ENCODE measurements at places on chromosomes 1 and 21.

DNA sequence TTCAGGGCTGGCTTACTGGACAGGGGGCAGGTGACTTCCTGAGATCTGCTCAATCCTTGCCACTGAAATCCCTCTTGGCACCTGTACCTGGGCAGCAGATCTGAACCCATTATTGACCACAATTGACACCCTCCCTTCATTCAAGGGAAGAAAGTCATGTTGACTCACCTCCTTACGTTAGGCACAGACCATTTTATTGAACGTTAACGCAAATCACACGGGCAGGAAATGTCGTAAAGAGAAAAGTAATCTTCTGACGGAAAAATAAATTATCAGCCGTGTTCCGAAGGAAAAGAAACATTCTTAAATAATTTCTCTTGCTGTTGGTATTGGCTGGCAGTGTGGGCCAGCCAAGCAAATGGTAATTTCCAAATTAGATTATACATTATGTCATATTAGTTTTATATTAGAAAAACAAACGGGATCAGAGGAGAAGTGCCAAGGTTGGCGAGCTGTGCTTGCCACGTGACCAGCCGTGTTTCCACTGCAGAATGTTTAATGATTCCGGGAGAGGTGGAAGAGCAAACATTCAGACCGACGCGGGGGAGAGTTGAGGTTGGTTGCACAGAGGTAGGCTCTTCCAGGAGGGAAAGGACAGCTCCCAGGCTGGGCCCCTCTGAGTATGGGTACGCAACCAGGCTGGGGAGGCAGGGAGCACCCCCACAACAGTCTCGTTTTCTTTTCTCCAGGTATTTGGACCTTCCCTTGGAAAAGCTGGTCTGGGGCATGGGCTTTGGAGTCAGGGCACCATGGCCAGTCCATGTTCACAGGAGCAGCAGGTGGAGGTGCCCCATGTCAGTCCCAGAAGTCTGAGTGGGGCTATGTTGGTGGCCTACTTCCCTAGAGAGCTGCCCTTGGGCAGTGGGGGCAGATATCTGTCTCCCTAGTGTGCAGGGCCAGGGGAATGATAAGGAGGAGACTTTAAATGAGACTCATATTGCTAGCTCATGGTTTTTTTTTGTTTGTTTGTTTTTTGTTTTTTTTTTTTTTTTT, 121.1 kb downstream of the FOXD2 start:
- no peak for DNase-seq

DNA sequence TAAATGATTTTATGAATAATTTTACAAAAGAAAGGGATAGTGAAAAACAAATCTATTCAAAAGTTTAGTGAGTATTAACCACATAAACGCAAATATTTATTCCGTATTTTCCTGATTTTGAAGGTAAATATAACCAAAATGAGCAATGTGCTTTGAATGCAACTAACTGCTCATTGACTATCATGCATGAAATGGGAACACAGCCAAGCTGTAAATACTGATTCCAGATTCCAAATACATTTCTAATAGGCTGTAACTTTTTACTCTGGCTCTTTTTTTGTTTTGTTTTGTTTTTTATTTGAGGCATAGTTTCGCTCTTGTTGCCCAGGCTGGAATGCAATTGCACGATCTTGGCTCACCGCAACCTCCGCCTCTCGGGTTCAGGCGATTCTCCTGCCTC, 41.8 kb downstream of the SELENOF start:
- no peak for DNase-seq

- DNase-seq, result no peak
Observed at GRCh38 chr1:100219883-100220282, 29.8 kb downstream of the DBT start.

- DNase-seq, result no peak
Observed at GRCh38 chr1:175155473-175155856, 37.1 kb downstream of the KIAA0040 start.

DNA sequence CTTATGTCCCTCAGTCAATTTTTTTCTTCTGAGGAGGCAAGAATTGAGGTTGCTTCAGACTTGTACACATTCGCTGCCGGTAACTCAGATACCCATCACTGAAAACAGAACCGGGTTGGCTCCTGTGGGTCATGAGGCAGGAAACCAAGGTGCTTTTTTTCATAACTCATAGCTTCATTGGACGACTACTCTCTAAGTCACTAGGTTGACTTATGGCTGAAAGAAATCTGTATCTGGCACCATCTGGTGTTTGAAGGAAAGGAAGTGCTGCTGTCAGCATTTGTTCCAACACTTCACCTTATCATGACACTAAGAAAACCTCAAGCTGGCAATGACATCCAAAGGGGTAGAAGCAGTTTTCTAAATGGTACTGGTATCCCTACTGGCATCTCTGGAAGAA, 82.3 kb downstream of the TBX19 start:
- DNase-seq, result peak; percentile 33

DNA sequence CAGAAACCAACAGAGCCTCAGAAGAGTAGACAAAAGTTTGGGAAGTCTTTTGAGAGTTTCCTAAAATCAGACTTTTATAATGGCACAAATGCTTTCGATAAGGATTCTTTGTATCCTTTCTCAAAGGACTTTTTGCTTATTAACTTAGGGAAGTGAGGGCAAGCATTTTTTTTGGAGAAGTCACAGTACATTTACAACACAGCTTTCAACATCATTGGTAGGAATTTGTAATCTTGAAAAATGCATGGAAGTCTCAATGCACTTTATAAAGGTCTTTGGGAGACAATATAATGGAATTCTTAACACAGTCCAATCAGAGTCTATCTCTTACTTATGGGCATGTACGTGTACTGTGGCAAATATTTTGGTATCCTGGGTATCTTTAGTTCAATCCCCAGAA, 325.8 kb upstream of the NR5A2 start:
- DNase-seq, result no peak

- no peak for DNase-seq
Observed at GRCh38 chr21:15192243-15192642, 127.4 kb upstream of the NRIP1 start.

DNA sequence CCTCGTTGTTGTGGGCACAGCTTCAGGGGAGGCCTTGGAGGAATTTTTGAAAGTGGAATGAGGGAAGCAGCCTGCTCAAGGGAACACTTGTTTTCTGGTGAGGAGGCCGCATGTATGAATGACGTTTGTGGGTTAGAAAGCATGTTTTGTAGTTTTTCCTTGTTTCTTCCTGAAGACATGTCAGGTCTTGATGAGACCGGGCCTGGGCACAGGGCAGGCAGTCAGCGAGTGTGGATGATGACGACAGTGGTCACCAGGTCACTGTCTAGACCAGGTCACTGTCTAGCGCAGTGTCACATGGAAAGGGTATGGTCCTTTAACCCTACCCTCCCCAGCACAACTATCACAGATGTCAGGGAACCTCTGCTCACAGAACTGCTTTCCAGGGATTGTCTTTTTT, 7.3 kb downstream of the PSEN2 start:
- no peak for DNase-seq

DNA sequence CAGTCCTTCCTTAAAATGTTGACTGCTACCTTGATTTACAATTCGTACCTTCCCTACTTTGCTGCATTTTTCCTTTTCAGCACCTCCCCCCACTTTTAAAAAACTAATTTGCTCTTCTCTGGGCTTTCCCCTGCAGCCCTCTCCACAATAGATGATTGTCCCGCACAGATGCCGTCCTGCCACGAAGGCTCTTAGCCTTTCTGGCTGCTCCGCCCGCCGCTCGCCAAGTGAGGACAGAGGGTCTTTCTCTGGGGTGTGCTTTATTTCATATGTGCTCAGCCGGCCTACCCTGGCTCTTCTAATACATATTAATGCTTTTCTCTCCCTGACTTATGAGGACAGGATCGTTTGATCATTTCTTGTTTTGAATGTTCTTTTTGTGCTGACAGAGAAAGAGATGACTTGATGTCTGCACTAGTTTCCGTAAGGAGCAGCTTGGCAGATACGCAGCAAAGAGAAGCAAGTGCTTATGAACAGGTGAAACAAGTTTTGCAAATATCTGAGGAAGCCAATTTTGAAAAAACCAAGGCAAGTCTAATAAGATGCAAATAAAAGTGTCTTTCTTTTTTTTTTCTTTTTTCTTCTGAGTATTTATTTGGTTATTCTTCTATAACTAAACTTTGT, 60.6 kb downstream of the SDCCAG8 start:
- DNase-seq, result no peak

DNA sequence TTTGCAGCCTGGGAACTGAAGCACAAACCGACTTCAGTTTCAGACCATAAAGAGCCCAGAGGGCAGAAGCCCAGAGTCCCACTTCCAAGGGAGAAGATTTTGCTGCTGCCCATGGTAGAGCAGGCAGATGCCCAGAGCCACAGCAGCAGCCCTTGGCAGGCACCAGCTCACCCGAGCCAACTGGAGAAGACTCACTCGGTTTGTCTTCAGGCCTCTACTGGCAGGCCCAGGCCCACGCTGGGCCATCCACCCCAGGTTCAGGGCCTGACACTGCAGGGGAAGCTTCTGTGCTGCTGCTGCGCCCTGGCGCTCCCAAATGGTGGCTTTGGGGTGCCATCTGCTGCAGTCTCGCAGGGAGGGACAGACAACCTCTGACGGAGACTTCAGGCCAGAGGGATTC, 33.3 kb downstream of the SLC66A1 start:
- DNase-seq, result no peak

DNA sequence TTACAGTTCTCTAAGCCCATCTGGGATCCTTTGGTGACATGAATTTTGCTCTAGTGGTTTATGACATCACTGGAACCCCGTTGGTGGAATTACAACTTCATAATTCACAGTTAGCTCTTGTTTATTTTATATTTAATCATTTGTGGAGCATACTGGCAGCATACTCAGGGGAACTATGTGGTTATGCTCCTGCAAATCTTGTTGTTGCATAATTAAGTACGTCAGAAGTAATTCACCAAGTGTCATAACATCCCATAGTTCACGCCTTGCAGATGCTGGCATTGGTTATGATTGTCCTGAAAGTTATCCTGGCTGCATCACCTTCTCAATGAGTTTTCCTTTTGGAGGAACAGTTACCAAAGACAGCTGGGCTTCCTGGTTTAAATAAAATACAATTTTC, 16.5 kb downstream of the PRRX1 start:
- no peak for DNase-seq

- no peak for DNase-seq
Observed at GRCh38 chr1:20660847-20661206, 342 bp downstream of the DDOST start.

DNA sequence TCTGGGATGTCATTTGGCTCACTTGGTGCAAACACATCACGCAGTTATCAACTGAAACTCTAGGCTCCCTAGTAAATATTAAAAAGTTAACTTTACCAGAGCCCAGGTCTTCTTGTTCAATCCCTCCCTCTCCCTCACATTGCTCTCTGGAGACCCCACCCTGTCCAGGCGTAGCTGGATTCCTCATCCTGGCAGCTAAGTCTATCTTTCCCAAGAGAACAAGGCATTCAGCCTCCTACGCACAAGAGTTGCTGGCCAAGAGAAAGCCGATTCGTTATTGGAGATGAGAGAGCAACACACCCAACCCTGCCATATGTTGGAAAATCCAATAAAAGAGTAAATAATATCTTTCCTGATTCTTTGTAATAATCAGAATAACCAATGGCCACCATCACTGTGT, 117.9 kb downstream of the SLC30A10 start:
- no peak for DNase-seq

GRCh38 chr1:10339815-10340214, 59.0 kb upstream of the PGD start:
- DNase-seq, result no peak

- no peak for DNase-seq
Observed at GRCh38 chr1:221747839-221748238, 6.0 kb upstream of the DUSP10 start.

DNA sequence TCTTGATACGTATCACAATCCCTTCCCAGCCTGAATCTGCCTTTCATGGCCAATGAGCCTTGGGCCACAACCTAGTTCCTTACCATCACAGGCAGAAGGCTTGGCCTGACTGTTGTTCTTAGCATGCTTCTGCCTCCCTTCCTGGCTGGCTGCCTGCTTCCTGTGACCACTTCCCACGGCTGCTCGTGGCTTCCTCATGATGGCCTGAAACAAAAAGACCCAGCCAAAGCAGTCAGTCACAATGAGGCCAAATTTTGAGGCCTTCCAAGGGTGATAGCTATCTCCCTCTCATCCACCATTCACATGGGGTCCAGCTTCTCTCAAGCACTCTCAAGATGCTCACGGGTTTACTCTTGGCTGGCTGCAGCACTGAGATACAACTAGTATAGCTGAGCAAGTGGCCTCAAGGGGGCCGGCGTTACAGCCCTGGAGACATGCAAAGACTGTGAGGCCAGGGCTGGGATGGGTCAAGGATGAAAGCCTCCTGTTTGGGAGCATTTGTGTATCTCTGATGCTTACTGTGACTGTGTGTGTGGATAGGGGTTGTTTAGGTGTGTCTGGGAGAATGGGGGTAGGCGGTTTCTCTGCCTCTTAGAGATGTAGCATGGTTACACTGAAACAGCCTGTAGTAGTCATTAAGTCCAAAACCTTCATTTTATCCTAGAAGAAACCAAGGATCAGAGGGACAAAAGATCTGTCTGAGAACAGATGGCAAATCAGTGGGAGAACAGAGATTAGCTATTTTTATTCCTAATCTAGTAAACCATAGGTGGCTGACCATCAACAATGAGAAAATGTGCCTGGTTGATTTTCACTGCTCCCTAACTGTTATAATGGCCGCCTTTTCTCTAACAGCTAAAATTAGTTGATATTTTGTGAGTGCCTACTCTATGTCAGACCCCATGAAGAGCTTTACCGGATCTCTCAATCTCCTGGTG, 5.4 kb upstream of the TOE1 start:
- DNase-seq, result no peak

DNA sequence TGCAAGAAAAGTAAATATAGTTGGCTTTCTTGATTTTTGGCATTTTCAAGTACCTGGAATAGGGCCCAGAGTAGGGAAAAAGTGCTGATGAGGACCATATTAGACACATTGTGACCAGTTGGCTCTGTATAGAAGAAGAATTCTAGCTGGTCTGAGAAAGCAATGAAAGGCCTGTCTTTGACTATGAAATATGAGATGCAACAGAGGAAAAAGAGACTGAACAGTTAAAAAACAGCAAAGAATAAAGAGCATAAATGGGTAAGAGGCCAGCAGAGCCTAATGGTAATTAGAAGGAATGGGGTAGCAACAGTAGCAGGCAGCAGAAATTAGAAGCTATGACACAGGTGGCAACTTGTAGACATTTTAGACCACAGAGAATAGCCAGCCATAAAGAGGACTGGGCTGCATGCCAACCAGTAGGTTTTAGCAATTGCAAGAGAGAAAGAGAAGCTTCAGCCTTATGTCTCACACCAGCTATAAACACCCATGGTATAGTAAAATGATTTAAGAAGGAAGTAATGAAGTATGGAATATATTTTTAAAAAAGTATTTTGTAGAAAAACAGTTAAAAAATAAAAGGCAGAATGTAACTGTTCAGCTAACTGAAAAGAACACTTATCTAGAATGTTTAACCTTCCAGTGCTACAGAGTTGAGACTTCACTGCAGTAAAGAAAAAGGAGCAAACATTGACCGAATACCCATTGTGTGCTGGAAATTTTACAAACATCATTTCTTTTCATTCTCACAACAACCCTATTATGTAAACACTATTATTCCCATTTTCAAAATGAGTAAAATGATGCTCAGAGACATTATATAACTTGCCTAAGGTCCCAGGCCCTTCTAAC, 114.1 kb downstream of the LHX4 start:
- no peak for DNase-seq
